ENCODE measurements at places on chromosomes 5 and 9.
A peak's percentile ranks its signal among the peaks of the same experiment; 100 is the strongest.

GRCh38 chr5:89036704-89037489 lies 153.9 kb upstream of the MEF2C start:
- H3K27ac ChIP-seq = no peak overlapping the region
- H3K27me3 ChIP-seq = no peaks in the 10 kb centered on the region
- H3K4me3 ChIP-seq = no peak overlapping the region
- H3K4me1 ChIP-seq = 0 out of 2 replicates have a peak, but pooled peaks cover 1% of the 10 kb centered on the region
- DNase-seq = peak; percentile 51
- H3K36me3 ChIP-seq = no peaks in the 10 kb centered on the region

DNA sequence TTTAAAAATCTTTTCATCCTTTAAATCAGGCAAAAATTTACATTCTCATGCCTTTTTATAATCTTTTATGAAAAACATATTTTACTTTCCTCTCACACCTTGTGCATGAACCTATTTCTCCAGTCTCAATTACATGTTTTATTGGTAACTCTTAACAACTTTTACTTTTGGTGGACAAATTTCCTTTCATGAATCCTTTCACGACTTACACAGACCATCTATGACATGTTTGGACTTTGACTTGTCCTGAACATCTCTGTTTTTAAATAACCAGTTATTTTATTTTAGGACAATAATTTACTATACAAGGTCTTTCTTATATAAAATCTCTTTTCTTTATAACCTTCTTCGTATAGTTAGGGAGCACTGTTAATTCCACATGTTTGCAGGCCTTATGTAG lies 26.5 kb upstream of the MTMR12 start:
- peak; percentile 16 for DNase-seq
- H3K27me3 ChIP-seq = no peaks in the 10 kb centered on the region
- no peaks in the 10 kb centered on the region for H3K36me3 ChIP-seq
- H3K4me3 ChIP-seq = no peak overlapping the region
- H3K4me1 ChIP-seq = no peaks in the 10 kb centered on the region

GRCh38 chr5:97065475-97065874 lies 76.9 kb downstream of the LIX1 start:
- H3K36me3 ChIP-seq = no peaks in the 10 kb centered on the region
- H3K27ac ChIP-seq = no peak overlapping the region
- H3K4me3 ChIP-seq = no peak overlapping the region
- H3K4me1 ChIP-seq = no peaks in the 10 kb centered on the region
- DNase-seq = no peak

GRCh38 chr9:131754846-131755245 lies 15.0 kb upstream of the RAPGEF1 start:
- H3K4me3 ChIP-seq = no peak overlapping the region
- H3K36me3 ChIP-seq = no peaks in the 10 kb centered on the region
- no peak overlapping the region for H3K27ac ChIP-seq
- no peak for DNase-seq

DNA sequence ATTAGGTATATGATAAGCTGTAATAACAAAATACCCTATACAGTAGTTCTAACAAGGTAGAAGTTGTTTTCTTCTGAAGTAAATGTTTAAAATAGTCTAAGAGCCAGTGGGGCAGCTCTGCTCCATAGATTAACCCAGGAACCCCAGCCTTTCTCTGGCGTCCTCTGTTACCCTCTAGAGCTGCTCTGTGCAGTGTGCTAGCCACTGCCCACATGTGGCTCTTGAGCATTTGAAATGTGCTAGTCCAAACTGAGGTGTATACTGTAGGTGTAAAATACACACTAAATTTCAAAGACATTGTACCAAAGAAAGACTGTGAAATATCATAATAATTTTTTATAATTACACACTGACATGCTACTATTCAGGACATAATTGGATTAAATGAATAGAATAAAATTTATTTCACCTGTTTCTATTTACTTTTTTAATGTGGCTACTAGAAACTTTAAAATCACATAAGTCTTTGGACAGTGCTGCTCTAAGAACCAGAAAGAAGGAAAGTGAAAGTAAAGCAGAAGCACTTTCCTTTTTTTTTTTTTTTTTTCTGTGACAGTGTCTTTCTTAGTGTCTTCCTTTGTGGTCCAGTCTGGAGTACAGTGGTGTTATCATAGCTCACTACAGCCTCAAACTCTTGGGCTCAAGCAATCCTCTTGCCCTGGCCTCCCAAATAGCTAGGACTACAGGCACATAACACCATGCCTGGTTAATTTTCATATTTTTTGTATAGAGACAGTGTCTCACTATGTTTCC lies 39.3 kb downstream of the RAI14 start:
- peaks cover 27% of the 10 kb centered on the region for H3K4me1 ChIP-seq
- no peak for DNase-seq
- H3K27me3 ChIP-seq = no peaks in the 10 kb centered on the region
- H3K27ac ChIP-seq = peak overlapping the region; percentile 82
- peaks cover 26% of the 10 kb centered on the region for H3K36me3 ChIP-seq
- H3K4me3 ChIP-seq = no peak overlapping the region

DNA sequence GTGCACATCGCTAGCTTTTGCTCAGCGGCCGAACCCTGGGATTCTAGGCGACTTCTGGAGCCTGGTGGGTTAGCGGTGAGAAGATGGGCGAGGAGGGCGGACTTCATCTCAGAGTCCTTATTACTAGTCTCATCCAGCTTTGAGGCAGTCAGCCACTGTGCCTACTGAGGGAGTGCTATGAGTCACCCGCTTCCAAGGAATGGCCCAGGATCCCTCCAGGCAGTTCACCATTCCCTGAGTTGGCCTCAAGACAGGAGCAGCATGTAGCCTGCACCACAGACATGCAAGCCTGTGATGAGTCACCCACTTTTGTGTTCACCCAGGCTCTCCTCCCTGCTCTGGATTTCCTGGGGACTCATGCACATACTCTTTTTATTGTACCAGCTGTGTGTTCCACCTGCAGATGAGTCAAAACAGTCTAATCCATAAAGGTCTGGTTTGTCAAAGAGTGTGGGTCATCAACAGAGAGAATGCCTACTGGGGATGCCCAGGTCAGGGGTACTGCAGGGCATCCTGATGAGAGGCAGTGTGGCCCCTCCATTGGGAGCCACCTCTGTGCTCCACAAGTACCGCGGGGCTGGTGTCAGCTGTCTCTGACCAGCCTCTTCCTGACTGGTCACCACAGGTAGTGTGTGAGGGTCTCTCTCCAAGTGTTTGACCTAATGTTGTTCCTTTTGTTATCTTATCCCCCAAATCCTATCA lies 20.2 kb downstream of the SLC22A5 start:
- peaks cover 4% of the 10 kb centered on the region for H3K36me3 ChIP-seq
- H3K4me1 ChIP-seq = peaks cover 33% of the 10 kb centered on the region
- H3K27ac ChIP-seq = peak overlapping the region; percentile 82
- H3K4me3 ChIP-seq = no peak overlapping the region

DNA sequence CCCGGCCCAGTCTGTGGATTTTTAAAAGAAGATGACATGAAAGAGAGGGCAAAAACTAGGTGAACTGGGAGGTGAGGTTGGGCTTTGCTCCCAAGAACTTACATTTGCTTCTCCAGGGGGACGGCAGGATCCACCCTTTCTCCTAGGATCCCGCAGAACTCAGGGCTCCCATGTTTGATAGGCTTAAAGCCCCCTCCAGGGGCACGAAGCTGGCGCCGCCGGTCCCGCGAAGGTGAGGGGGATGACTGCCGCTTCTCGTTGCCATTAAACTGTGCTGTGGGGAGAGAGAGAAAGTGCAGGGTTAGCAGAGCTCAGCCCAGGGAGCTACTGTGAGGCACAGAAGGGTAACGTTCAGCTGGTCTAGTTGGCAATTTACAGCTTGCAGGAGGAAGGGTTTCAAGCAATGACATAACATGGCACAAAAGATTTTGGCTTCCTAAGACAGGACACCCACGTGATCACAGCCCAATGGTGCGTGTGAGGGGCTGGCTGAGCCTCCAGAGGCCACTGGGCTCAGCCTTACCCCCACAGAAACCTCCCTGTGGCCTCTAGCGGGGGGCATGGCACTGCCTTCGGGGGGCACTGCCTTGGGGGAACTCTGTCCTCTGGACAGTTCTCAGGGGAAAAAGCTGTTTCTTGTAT lies 52.0 kb upstream of the SLC25A51 start:
- DNase-seq = no peak
- no peak overlapping the region for H3K4me3 ChIP-seq
- H3K27ac ChIP-seq = peak overlapping the region; percentile 13
- peaks cover 25% of the 10 kb centered on the region for H3K4me1 ChIP-seq
- peaks cover 42% of the 10 kb centered on the region for H3K36me3 ChIP-seq

GRCh38 chr5:118902656-118903438 lies 85.5 kb downstream of the DTWD2 start:
- H3K36me3 ChIP-seq = no peaks in the 10 kb centered on the region
- H3K27me3 ChIP-seq = no peaks in the 10 kb centered on the region
- no peak overlapping the region for H3K27ac ChIP-seq
- H3K4me3 ChIP-seq = no peak overlapping the region
- no peaks in the 10 kb centered on the region for H3K4me1 ChIP-seq
- peak; percentile 25 for DNase-seq

- DNase-seq = no peak
- no peaks in the 10 kb centered on the region for H3K36me3 ChIP-seq
- H3K27me3 ChIP-seq = no peaks in the 10 kb centered on the region
- no peak overlapping the region for H3K4me3 ChIP-seq
- no peak overlapping the region for H3K27ac ChIP-seq
These were observed 102.5 kb downstream of the TLE4 start for GRCh38 chr9:79674052-79674777.

DNA sequence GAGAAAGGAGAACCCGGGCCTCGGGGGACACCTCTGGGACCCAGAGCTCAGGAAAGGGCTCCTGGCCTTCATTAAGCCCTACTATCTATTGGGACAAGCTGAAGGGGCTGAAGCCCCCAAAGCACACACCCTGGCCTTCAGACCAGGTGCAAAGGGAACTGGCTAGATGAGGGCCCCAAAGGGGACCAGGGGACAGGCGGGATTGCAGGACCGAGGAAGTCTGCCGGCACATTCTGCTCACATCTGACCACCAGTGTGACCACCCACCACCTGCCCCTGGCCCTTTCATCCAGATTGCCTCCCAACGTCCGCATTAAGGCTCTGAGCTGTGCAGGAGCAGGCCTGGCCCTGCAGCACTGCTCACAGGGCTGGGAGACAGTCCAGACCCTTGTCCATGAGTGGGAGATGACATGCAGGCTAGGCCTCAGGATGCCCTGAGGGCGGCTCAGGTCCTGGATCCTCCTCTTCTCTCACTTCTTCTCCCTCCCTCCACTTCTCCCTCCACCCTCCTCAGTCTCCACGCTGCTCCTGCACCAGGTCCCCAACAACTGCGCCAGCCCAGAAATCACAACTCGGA lies 19.2 kb downstream of the PSD2 start:
- H3K36me3 ChIP-seq = no peaks in the 10 kb centered on the region
- H3K27me3 ChIP-seq = peaks cover 36% of the 10 kb centered on the region
- DNase-seq = no peak

DNA sequence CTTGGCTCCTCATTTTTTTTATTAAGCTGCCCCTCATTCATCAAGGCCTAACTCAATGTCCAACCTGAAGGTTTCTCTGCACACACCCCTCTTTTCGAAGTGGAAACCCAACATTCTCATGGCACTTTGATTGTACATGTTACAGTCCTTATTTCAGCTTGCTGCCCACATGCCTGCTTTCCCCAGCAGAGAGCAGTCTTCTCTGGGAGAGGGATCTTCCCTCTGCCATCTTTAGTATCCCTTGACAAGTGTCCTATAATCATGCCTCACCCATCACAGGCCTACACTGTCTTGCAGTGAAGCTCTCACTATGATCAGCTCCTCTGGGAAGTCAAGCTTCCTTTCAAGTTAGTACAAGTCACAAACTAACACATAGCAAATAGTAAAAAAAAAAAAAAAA lies 175.1 kb downstream of the ACER2 start:
- no peak for DNase-seq
- H3K27ac ChIP-seq = no peak overlapping the region
- no peak overlapping the region for H3K4me3 ChIP-seq
- no peaks in the 10 kb centered on the region for H3K27me3 ChIP-seq

GRCh38 chr5:17317473-17317872 lies 100.0 kb downstream of the BASP1 start:
- no peak overlapping the region for H3K4me3 ChIP-seq
- H3K27ac ChIP-seq = peak overlapping the region; percentile 32
- peaks cover 17% of the 10 kb centered on the region for H3K4me1 ChIP-seq
- no peaks in the 10 kb centered on the region for H3K27me3 ChIP-seq
- no peak for DNase-seq
- H3K36me3 ChIP-seq = no peaks in the 10 kb centered on the region

- no peak overlapping the region for H3K4me3 ChIP-seq
- no peaks in the 10 kb centered on the region for H3K4me1 ChIP-seq
- no peak overlapping the region for H3K27ac ChIP-seq
- DNase-seq = no peak
- no peaks in the 10 kb centered on the region for H3K27me3 ChIP-seq
- no peaks in the 10 kb centered on the region for H3K36me3 ChIP-seq
These were observed 16.0 kb upstream of the RGS7BP start for GRCh38 chr5:64489857-64490256.

Data from IMR-90 (cell line).